ENCODE measurements at places on chromosomes 11 and 22.
A peak's percentile ranks its signal among the peaks of the same experiment; 100 is the strongest.

DNA sequence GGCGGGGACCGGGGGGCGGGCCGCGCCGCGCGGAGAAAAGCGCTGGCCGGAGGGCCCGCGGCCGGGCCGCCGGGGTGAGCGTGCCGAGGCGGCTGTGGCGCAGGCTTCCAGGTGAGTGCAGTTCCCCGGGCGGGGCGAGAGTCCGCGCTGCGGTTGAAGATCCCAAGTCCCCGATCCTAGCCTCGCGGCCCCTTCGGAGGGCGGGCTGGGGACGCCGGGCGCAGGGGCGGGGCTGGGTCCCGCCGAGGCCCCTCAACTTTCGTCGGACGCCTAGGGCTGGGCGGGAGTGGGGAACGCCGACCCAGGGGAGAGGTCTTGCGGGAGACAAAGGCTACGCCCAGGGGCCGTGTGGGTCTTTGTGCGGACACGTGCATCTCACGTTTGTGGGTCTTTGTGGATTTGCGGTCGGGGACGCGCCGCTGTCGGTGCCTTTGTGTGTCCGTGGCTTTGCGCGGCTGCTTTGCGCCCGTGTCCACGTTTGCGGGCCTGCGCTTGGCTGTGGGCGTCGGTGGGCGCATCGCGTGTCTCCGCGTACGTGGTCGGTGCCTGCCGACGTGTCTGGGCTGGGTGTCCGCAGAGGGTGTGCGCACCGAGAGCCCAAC lies at the start of gene TSKU:
Gene TSKU, plus strand, starts transcription at position 63 of the 602 bp plus-strand sequence. CDS start 12,261 bp downstream, outside the sequence.
- DNase-seq = peak; percentile 22

DNA sequence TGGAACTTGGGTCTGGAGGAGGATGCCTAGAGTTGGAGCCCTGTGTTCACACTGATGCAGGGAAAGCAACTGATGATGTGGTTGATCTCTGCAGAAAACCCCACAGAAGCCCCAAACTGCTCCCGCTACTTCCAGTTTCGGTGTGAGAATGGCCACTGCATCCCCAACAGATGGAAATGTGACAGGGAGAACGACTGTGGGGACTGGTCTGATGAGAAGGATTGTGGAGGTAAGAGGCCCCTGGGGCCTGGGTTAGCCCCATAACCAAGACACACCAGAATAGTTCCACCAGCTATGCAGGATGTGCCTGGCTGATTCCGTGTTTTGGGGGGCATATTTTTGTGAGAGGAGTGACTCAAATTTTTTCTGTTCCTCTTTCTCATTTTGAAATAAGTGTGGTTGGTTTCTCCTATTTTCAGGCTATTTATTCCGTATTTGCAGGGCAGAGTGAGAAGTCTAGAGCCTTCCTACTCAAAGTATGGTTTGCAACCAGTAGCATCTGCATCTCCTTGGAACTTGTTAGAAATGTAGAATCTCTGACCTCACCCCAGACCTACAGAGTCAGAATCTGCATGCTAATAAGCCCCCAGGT lies 137.3 kb upstream of the SORL1-AS1 start:
- no peak for DNase-seq

DNA sequence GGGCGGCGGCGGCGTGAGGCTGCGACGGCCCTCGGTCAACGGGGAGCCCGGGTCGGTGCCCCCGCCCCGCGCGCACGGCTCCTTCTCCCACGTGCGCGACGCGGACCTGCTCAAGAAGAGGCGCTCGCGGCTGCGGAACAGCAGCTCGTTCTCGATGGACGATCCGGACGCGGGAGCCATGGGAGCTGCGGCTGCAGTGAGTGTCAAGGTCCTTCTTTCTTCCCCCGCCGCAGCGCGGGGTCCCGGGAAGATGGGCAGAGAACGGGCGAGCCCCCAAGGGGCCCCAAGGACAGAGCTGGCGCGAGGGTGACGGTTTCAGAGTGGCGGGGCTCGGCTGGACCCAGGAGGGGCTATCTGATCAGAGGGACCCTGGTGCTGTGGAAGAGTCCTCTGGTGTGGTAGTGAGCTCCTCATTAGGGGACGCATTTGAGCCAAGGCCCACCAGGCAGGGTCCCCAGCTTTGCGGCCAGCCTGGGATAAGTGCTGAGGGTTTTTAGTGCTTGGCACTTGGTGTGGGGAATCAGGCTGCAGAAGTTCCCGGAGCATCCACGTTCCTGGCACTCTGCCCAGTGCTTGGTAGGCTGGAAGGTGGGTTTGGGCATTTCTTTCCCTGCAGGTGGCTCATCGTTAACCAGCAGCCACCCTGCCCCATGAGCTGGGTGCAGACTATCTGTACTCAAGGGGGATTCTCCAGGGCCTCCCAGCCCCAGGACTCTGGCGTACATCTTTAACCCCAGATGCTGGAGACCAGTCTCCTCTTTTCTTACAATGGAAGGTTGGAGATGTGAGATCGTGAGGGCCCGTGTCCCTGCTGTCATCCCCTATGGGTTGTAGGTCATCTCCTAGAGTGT lies 9.8 kb downstream of the EHBP1L1 start:
- DNase-seq = no peak

GRCh38 chr11:116972691-116973090 lies 125.5 kb downstream of the SIK3 start:
- DNase-seq = no peak

- DNase-seq = no peak
These were observed 2.8 kb downstream of the MAP3K11 start for GRCh38 chr11:65611028-65611757.

- DNase-seq = no peak
These were observed 6.1 kb upstream of the UPB1 start for GRCh38 chr22:24489011-24489410.

DNA sequence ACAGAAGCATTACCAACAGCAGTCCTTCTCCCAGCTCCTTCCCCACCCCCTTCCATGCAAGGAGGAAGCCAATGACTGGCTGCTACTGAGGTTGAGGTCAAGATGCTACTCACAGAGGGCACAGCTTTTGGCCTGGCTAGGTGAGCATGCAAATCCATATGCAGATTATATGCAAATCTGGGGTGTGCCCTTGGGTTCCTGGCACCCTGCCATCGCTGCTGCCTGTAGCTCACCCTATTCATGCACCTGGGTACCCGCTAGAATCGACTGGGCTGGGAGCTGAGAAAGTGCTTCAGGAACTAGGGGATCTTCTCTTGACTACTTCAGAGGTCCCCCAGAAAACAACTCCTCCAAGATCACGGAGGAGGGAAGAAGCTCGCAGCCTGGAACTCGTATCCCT lies 4.0 kb downstream of the DSCAML1 start:
- no peak for DNase-seq

DNA sequence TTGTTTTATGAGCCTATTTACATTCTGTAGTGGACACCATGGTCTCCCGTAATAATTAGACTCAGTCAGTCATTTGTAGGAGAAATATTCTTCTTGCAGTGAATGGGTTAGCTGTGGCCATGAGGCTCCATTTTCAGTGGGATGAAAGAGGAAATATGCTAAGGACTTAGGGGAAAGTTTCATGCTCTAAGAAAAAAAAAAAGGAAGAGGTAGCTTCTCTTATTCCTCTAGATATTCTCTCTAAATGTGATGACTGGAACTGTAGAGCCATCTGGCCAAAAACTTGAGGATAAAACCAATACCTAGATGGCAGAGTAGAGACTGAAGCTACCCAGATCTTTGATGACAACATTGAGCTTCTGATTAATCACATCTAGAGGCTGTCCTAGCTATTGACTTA lies 75.8 kb upstream of the SESN3 start:
- no peak for DNase-seq

- no peak for DNase-seq
These were observed 33.2 kb upstream of the CCDC89 start for GRCh38 chr11:85718991-85719807.

- no peak for DNase-seq
These were observed 313.0 kb downstream of the BRD1 start for GRCh38 chr22:49514641-49515040.

GRCh38 chr11:72410956-72411355 lies 23.4 kb downstream of the CLPB start:
- DNase-seq = no peak

DNA sequence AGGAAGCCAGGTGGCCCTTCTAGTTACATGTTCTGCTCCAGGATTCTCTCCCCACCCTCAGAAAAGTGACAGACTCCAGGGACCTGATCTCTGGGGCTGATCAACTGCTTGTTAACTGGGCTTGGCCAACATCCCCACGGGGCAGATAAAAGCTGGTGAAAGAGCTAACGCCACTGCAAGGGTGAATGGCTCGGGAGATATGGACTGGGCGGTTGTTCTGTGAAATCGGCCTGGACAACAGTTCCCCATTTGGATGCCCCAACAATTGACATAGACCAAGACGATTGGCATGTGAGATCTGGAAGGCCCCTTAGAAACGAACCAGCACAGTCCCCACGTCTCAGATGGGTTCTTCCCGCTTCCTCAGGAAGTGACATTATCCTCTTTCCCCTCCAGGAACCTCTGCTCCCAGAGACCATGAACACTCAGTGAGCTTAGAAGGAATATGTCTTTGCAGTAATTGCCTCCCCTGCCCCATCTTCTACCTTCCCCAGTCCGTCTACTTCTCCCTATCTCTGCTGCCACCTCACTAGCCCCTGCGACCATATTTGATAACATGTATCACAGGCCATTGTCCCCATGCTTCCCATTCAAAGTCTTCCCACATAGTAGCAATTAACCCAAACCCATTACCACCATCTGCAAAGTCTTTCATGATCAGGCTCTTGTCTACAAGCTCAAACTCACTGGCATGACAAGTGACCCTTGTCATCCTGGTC lies 5.6 kb upstream of the PRG2 start:
- DNase-seq = peak; percentile 82

DNA sequence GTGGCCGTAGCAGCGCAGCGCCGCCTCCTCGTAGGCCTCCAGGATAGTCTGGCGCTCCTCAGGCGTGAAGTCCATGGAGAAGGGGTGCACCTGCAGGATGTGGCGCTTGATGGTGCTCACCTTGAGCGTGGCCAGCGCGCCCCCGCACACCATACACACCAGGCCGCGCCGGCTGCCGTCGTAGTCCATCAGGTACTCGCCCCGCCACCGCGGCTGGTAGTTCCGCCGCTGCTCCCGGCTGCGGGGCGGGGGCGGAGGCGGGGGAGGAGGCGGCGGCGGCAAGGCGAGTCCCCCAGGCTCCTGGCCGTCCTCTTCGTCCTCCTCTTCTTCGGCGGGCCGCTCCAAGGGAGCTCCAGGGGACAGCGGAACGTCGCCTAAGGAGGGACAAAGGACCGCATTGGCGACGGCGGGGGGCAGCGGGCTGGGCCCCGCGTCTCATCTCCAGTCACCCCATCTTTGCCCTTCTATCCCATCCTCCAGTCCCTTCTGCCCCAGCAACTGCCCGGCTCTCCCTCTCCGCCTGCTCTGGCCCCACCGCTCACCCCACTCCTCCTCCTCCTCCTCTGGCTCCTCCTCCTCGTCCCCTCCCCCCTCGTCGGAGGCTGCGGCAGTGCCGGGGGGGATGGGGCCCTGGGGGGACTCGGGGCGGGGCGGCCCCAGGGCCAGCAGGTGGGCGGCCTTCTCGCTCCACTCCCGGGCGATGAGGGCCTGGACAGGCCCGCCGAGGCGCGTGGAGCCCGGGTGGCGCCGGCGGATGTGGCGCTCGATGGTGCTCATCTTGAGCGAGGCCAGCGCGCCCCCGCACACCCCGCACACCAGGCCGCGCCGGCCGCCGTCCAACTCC lies 4.9 kb downstream of the ZFTA start:
- no peak for DNase-seq

DNA sequence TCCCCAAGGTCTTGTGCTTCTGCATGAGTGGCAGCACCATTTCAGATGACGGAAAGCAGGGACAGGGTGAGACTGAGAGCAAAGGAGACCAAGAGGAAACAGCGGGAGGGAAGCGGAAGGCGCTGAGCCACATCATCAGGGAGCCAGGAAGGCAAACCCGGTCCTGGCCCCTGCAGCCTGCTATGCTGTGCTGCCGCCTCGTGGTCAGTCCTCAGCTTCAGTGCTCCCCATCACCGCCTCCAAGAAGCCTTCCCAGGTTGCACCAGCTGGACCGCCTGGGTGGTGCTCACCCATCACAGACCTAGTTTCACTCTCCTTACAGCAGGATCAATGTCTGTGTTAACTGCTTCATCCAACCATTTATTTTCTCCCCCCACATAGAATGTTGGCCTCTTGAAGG lies 73.0 kb upstream of the PHF21B start:
- DNase-seq = no peak

DNA sequence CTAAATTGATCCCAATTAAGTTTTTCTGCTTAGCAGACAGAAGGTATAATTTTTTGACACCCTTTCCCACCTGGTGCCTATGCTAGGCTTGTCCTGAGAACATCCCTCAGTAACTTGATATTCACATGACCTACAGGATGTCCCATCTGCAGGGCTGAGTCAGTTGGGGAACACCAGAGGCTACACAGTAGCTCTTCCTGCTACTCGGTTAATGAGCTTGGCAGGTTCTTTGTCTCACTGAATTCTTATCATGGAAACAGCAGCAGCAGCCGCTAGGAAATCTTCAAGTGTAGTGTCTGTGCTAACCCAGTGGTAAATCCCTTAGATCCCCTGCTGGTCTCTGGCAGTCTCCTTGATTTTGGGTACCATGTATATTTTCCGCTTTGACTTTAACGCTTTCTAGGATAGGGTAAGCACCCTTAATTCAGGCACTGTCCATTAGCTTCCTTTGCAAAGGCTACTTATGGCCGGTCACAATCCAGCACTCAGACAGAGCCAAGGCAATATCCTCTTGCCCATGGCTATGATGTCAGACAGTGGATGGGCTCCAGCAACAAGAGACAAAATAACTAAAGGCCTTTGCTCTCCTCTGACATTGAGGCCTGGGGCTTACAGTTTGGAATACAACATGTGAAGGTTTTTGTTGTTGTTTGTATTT lies 8.5 kb downstream of the MRPL16 start:
- no peak for DNase-seq

- DNase-seq = no peak
These were observed 14.3 kb downstream of the FXYD6 start for GRCh38 chr11:117862019-117862725.

DNA sequence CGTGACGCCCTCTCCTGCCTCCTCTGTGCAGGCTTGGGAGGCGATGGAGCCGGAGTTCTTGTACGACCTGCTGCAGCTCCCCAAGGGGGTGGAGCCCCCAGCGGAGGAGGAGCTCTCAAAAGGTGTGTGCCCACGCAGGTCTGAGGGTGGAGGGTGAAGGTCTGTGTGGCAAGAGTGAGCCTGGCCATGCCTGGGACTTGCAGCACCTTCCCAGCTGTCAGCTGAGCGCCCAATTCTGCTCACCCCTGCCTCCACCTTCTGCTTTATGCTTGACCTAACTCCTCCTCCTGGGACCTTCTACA lies 2.5 kb downstream of the PARVG start:
- no peak for DNase-seq
